Renal cortical epithelial cell (primary cell): ENCODE measurements at places on chromosomes 7 and 10. TPM values are rescaled to one million over a fixed set of nuclear protein-coding genes. Genes with fewer than 3 reads are reported as not detected.
A peak's percentile ranks its signal among the peaks of the same experiment; 100 is the strongest.

DNA sequence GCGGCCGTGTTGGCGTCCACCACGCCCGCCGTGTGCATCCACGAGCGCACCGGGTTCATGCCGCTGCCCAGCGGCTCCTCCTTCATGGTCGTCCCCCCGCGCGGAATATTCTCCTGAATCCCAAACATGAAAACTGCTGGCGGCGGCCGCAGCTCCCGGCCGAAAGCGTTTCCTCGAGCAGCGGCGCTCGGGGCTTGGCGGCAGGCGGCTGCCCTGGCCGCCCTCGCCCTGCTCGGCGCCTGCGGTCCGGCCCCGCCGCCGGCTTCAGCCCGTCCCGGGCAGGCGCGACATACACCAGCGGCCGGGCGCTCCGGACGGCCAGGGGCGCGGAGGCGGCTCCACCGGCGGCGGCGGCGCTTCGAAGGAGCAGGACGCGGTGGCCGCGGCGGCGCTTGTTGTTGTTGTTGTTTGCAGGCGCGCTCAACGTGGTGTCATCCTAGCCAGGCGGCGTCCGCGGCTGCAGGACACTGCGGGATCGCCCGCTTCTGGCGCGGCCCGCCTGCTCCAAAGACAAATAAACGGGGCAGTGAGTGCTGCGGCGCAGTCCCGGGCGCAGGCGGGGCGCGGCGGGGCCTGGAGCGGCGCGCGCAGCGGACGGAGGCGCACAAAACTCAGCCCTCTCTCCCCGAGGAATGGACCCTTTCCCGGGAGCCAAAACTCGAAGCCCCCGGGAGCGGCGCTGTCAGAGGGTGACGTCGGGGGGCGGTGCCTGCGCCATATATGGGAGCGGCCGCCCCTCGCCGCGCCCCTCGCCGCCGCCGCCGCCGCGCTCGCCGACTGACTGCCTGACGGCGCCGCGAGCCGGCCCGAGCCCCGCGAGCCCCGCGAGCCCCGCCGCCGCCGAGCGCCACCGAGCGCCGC is at the start of gene EBF3:
Gene EBF3 (minus strand): TSS at position 634 of the 861 bp plus-strand sequence. CDS start 506 bp downstream, at position 128.
- no peak for DNase-seq

DNA sequence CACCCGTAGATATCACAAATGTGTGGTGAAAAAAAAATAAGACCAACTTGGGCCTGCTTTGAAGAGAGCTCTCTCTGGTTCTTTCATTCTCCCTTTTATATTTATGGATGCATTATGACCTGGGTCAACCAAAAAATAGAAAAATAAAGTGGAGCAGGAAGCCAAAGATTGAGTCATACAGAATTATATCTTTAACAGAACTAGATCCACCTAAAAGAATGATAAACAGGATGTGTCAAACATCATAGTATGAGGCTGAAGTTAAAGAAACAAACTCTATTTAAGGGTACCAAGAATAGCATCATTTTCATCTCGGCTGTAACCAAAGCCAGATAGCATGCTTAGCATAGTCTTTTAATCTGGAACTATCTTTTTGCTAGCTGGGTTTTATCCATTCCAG is 28.8 kb upstream of the NMT2 start:
- no peak for DNase-seq

- DNase-seq = peak; percentile 69
Measured at GRCh38 chr10:67261300-67261797, 335.5 kb downstream of the LRRTM3 start.

DNA sequence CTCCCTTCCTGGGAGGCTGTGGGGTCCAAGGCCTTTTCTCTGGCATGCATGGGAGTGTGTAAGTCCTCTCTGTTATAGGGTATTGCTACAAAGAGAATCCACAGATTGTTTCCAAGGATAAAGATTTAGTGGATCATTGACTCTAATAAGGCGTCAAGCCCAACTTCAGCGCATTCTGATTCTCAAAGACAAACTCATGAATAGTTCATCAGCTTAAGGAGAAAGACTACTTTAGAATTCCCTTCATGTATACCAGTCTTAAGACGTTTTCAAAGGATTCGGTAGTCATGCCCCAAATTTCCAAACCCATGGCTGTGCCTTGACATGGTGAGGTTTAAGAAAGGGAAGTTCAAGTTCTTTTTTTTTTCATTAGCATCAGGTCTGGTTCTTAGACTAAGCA is 46.6 kb upstream of the ABLIM1 start:
- DNase-seq = no peak

GRCh38 chr10:71743089-71743838 is 23.7 kb upstream of the C10orf105 start:
- DNase-seq = no peak

DNA sequence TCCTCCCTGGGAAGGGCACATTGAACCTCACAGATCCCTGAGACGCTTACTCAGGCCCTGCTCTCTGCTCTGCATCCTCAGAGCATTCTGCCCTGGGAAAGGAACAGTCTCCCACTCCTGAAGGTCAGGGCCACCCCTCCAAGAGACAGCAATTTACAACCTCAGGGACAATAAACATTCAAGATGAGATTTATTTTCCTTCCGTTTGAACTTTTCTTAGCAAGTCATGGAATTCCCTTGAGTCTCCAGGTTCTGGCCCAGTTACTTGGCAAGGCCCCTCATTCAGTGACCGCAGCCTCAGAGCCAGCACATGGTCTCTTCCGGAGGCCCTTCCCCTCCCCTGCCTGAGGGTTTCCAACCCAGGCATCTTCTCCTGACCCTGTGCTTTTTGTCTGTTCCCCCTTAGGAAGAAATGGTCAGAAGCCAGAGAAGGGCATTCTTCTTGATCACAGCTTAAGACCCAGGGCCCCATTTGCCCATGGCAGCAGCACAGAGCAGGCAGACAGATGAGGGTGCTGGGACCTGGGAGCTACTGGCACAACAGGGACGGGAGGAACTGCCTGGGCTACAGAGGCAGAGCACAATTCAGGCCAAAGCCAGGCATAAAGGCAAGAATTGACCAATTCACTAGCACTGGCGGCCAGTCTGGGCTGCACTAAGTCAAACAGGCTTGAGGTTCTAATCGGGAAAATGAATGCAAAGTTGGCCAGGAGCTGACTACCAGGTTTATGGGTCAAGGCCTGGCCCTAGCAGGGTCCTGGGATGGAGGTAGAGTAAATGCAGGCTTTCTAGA is 56.7 kb downstream of the VSTM4 start:
- no peak for DNase-seq

DNA sequence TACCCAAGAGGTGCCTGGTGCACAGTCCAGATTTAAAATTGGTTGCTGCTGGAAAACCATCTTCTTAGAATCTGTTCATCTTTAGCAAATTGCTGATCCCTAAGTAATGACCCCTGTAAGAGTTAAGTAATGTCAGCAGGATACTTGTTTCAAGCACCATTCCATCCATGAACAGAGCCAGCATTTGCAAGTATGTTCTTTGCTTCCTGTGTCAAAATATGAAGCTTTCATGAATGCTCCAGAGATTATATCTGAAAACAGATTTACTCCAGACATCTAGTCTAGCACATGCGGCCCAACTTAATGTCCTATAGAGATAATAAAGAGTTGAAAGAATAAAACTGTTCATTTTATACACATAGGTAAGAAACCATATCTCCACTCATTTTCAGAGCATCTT is 98.7 kb upstream of the ZNF438 start:
- DNase-seq = no peak

- no peak for DNase-seq
Measured at GRCh38 chr10:59587756-59588140, 121.9 kb downstream of the SLC16A9 start.

DNA sequence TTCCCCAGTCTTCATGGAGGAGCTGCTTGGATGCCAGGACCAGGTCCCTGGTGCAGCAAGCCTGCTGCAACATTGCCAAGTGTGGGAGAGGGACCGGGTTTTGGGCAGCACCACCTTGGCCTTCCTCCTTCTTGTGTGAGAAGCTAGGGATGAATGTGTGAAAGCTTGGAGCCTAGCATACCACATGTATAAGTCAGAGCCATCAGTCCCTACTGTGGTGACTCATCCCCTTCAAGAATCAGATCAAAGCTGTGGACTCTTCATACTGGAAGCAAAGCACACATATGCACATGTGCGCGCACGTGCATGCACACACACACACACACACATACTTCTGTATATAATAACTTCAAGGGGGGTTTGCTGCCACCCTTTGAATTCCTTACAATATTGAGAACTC is 527.8 kb downstream of the LRMDA start:
- peak; percentile 89 for DNase-seq

- DNase-seq = no peak
Measured at GRCh38 chr10:47299611-47300428, at the start of gene GDF10. GDF10 (plus strand) TSS chr10:47300197; CDS start chr10:47300652, 455 bp downstream.

DNA sequence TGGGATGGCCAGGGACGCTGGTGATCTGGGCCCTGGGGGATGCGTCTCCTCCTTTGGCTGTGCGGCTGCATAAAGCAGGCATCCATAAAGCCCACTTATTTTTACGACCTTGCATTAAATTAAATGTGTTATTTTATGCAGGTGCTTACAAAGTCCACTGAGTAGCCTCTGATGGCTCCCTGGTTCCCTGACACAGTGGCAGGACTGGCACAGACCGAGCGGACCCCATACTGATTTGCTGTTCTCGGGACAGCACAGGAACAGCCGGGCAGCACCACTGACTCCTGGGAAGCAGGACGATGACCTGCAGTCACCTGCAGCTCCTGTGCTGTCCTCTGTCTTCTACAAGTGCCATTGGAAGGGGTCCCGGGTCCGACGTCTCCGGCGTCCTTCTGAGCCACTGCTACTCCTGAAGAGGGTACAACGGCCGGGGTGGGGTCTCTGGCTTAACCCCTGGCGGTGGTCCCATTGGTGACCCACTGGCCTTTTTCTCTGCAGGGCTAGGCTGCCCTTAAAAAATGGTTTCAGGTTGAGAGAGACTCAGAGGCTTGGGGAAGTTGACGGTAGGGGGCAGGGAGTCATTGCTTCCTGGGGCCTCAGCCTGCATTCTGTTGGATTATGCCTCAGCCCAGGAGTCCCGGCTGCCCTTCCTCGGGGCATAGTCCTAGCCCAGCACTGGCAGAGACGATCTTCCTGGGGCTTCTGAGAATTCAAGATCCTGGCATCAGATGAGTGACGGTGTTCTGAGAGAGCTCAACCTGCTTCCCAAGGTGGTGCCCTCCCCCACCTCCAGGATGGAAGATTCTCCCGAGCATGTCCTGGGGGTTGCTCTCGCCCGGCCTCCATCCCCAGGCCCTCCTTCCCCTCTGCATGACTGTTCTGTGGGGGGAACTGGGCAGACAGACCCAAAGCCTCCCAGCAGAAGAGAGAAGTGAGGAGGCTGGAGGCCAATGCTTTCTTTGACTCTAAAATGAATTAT is 330.1 kb downstream of the ADARB2 start:
- no peak for DNase-seq

DNA sequence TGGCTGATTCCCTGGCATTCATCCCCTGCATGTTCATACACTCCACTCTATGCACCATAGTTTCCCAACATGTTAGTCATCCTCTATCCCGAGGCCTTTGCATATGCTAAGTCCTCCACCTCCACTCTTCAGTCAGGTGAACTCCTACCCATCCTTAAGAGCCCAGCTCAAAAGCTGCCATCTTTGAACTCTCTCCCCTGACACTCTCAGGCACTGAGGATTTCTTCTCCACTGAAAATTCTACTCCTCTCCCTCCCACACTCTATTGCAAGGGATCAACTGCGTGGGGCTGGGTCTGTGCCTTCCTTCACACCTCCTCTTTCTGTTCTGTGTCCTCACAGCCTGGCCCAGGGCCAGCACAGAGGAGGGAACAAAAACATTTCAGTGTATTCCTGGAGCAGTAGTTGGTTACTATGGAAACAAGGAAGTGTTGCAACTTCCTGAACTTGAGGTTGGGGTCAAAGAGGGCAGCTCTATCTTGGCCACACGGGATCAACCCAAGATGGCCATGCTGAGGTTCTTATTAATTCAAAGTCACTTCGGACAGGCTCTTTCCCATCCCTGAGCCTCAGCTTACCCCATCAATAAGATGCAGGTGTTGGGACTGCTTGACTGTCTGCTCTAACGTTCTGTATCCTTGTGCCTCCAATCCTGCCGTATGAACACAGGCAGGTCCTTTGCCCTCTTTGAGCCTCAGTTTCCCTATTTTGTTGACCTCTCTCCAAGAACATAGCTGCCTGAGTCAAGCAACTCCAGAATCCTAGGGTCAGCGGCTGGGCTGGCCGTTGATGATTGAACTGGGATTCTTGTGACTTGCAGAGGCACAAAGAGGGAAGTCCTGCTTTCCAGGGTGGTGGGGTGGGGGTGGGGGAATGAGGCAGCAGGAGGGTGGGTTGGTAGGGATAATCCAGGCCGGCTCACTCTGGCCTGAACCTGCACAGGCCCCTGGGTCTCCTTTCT is 15.5 kb downstream of the ZMIZ1 start:
- peak; percentile 97 for DNase-seq

DNA sequence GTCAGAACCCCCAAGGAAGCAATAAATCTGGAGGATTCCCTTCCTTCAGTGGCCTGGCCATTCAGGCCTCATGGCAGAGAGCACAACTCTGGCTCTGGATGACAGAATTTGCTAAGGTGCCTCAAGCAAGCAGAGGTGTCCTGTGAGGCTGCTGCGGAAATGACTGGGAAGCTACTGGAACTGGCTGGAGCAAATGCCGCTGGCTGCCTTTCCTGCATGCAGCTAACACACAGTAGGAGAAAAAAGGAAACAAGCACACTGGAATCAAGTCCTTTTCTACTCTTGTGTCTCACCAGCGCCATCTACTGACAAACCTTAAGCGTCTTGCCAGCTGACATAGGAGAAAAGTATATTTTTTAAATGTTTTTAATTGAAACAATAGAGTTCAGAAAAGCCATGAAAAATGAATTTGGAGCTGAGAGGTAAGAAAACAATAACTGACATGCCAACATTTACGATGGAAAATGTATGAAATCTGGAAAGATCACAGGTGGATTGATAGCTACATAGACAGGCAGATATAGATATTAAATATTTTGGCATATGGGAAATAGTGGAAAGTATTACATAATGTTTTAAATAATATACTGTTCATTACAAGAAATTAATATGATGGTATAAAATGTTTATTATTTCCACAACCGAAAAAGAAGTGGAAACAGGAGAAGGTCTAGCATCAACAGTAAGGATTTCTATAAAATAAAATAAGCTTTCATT is 951.6 kb downstream of the ANKRD7 start:
- peak; percentile 64 for DNase-seq

- peak; percentile 31 for DNase-seq
Measured at GRCh38 chr7:80870813-80871212, 48.0 kb downstream of the SEMA3C start.

- DNase-seq = peak; percentile 87
Measured at GRCh38 chr7:26321435-26321834, 29.8 kb downstream of the SNX10 start.

- no peak for DNase-seq
Measured at GRCh38 chr7:67608806-67609205, 612.2 kb downstream of the TYW1 start.

The C10orf53 gene
- total RNA-seq = not detected in 2 replicates

The IFIT2 gene
- 7.2 and 20.7 TPM in 2 replicates for total RNA-seq

The CEP41 gene
- 11.3 and 18.7 TPM in 2 replicates for total RNA-seq

The ACTR3C gene
- 40.1 and 81.8 TPM in 2 replicates for total RNA-seq

The CALML5 gene
- total RNA-seq = not detected in 2 replicates

The C10orf90 gene
- not detected in 2 replicates for total RNA-seq

The CCL24 gene
- not detected in 2 replicates for total RNA-seq

The TMEM236 gene
- total RNA-seq = 0.10 TPM in 1 of 2 replicates, not detected in the other

The TMEM248 gene
- total RNA-seq = 82.5 and 114 TPM in 2 replicates

The CTNNA3 gene
- total RNA-seq = under 0.01 TPM in 1 of 2 replicates, not detected in the other

The SORCS3 gene
- total RNA-seq = 0.70 and 1.4 TPM in 2 replicates
